ENCODE measurements at places on chromosomes 5 and 9.

- no peak for DNase-seq
Observed at GRCh38 chr9:107215381-107215780, 67.7 kb upstream of the RAD23B start.

DNA sequence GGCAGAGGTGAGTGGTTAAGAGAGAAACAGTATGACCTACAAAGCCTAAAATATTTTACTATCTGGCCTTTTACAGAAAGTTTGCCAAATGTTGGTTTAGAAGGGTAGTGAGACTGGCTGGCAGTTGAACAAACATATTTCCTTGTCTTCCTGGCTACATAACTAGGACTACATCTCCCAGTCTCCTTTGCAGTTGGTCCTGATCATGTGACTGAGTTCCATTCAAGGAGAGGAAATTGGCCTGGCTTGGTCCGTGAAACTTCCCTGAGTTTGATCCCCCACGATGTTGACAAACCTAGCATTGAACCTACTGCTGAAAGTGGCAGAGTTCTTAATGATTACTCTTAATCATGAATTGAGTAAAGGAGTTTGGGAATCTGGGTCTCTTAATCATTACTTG, 280.8 kb downstream of the SLIT3 start:
- no peak for DNase-seq

- no peak for DNase-seq
Observed at GRCh38 chr5:175859916-175860315, 11.5 kb upstream of the CPLX2 start.

DNA sequence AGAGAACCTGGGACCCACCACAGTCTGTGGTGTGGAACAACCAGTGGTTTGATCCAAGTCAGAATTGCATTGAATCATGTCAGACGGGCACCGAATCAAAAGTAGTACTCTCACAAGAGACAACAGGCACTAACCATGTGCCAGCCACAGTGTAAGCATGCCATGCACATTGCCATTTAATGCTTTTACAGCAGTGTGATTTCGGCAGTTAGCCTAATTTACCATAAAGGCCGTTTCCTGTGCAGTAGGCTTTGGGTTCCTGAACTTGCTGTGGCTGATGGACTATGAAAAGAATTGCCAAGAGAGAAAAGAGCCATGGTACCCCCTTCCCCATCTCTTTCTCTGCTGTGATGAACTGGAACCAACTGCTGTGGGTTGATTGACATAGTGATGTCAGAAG, 540.6 kb downstream of the EBF1 start:
- DNase-seq, result no peak

DNA sequence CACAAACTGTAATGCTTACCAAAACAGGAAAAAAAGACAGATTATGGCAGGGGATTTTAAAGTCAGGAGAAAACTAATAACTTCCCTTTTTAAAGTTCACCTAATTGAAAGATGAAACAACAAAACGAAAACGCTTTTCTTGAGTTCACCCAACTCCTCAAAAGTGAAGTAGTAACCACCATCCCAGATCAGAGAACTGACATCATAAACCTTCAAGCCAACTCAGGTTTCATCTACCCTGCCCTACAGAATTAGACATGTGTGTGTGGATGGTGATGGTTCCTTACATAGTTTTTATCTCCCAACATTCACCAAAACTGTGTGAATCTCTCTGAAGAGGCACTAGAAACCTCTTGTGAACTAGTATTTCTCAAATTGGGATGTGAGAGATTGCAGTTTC, 195.2 kb upstream of the PTGER4 start:
- no peak for DNase-seq

- DNase-seq, result no peak
Observed at GRCh38 chr5:14172149-14172795, 29.1 kb downstream of the TRIO start.

DNA sequence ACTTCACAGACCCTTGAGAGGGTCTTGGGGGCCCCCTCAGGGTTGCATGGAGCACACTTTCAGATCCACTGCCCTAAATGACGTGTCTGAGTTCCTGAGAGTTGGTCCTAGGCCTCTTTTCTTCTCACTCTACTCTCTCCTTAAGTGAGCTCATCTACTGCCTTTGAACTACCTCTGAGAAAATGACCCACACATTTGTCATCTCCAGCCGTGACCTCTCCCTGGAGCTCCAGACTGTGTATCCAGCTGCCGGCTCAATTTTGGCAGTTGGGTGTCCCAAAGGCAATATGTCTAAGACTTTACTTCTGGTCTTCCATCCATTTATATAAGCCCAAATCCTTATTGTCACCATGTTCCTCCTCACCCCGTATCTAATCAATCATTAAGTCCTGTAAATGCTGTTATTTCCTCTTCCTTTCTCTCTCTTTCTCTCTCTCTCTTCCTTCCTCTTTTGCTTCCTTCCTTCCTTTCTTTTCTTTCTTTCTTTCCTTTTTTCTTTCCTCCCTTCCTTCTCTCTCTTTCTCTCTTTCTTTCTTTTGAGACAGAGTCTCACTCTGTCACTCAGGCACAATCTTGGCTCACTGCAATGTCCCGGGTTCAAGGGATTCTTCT, 51.2 kb upstream of the HSPA9 start:
- no peak for DNase-seq

- DNase-seq, result no peak
Observed at GRCh38 chr5:87581661-87582060, 168.9 kb upstream of the CCNH start.

DNA sequence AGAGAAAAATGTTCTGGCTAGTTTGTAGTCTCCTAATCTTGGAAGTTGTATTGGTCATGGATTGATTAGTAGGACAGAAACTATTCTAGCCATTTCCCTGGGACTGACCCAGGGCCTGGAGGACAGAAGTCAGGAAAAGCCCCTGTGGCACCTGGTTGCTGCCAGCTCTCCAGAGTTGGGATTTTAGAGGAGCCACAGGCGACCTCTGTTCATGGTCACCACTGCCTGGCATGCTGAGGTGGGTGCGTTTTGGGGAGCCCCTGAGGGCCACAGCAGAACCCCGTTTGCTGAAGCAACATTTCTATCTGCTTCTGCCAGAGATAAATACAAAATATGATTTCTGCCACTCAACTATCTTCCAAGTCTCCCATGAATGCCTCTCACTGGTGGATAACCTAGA, 7.6 kb upstream of the MAPK9 start:
- DNase-seq, result no peak

GRCh38 chr5:78974011-78974410, 11.1 kb downstream of the ARSB start:
- peak; percentile 61 for DNase-seq

DNA sequence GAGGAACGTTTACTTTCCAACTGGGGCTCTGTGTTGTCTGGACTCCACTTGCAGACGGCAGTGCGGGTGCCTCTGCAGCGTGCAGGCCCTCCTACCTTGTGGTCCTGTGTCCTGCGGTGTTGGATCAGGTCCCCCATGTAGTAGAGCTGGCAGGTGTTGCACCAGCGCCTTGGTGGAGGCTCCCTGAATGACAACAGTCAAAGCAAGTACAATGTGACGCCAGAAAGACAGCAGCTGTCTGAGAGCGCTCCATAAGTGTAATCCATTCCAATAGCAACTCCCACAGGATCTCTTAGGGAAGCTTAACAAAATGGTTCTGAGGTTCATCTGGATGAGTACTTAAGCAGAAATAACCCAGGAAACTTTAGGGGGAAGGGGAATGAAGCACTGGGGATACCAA, 9.9 kb downstream of the BBLN start:
- DNase-seq, result no peak

DNA sequence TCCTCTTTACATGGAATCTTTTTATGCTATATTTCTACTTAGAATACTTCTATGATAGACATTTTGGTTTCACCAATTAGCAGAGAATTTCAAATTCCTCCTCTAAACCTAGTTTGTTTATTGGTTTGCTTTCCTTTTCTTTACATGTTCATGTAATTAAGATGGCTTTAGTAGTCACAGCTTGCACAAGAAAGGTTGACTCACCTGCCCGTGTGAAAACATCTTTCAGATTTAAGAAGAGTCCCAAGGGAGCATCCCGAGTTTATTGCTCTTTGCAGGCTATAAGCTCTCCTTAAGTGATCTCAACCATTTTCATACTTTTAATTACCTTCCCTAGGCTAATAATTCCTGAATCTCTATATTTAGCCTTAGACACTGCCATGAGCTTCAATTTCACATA, 28.9 kb downstream of the TYRP1 start:
- no peak for DNase-seq

GRCh38 chr9:4422495-4422894, 67.8 kb upstream of the SLC1A1 start:
- DNase-seq, result no peak

GRCh38 chr5:35651002-35651756, 33.5 kb downstream of the SPEF2 start:
- peak; percentile 21 for DNase-seq

GRCh38 chr5:60545551-60545950, 154.4 kb downstream of the DEPDC1B start:
- no peak for DNase-seq

GRCh38 chr5:54722846-54723433, 205.4 kb downstream of the SNX18 start:
- no peak for DNase-seq

- DNase-seq, result no peak
Observed at GRCh38 chr5:40160435-40160834, 519.3 kb upstream of the PTGER4 start.

GRCh38 chr9:74122661-74123060, 374.5 kb upstream of the RORB start:
- no peak for DNase-seq
